ENCODE measurements at places on chromosomes 4 and X. TPM values are rescaled to one million over a fixed set of nuclear protein-coding genes. Genes with fewer than 3 reads are reported as not detected.

GRCh38 chr4:118968005-118968404 is 79.4 kb downstream of the SYNPO2 start:
- H3K4me1 ChIP-seq = no peaks in the 10 kb centered on the region
- DNase-seq = no peak
- no peak overlapping the region for H3K27ac ChIP-seq
- no peak overlapping the region for H3K4me3 ChIP-seq

DNA sequence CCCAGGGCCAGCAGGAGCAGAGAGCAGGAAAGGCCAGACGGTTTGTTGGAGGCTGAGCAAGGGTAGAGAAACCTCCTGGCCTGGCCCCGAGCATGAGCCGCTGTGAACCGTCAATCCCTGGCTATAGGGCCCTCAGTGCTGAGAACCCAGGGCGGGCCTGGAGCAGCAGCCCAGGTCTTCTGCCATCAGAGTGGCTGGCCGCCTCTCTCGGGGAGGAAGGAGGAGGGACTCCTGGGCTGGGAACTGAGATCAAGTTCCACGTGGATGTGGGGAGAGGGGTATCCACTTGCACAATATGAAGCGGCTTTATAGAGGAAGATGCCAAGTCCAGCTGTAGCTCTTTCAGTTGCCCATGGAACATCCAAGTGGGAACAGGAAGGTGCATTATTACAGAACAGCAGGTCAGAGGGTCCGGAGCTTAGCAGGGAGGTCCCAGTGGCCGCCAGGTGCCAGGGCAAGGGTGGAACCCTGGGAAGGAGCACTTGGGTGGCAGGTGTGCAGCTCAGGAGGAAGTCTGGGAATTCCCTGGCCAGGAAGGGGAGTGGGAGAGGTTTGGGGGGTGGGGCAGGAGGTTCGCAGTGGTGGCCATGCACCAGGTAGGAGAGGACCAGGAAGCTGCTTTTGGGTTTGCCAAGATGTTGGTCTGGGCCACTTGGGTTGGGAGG is 31.7 kb upstream of the CRMP1 start:
- H3K27me3 ChIP-seq = peaks cover 42% of the 10 kb centered on the region
- DNase-seq = no peak
- no peaks in the 10 kb centered on the region for H3K4me1 ChIP-seq
- H3K4me3 ChIP-seq = no peak overlapping the region

DNA sequence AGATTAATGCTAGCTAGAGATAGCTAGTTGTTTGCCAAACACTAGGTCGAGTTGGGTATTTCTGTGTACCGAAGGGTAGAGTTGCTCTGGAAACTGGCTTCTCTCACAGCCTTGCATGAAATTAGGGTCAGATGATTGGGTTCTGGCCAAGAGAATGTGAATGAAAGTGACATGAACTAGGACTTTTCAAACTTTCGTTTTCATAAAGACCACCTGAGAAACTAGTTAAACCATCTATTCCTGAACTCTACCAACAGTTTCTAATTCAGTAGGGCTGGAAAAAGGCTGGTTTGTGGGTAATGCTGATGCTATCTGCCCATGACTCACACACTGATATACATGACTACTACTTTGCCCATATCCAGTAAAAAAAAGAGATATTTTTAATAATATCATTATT is 157.6 kb downstream of the GASK1B start:
- no peaks in the 10 kb centered on the region for H3K27me3 ChIP-seq
- H3K36me3 ChIP-seq = no peaks in the 10 kb centered on the region

DNA sequence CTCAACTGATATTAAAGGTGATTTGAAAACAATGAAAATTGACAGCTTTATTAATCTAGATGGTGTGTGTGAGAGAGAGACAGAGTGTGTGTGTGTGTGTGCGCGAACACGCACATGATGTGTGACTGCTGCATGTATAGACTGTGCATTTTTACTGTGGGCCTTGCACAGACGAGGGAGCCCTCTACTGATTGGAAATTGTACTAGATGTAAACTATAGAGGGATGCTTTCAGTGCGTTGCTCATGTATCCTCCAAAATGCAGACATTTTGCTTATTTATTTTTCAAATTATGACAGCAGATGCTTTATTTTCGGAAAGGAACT is 168.4 kb upstream of the GK2 start:
- H3K4me1 ChIP-seq = no peaks in the 10 kb centered on the region
- no peaks in the 10 kb centered on the region for H3K36me3 ChIP-seq
- no peak for DNase-seq
- H3K27me3 ChIP-seq = peaks cover 25% of the 10 kb centered on the region
- H3K27ac ChIP-seq = no peak overlapping the region
- H3K4me3 ChIP-seq = no peak overlapping the region

- H3K36me3 ChIP-seq = no peaks in the 10 kb centered on the region
- H3K4me1 ChIP-seq = no peaks in the 10 kb centered on the region
- H3K4me3 ChIP-seq = no peak overlapping the region
- H3K27ac ChIP-seq = no peak overlapping the region
- no peaks in the 10 kb centered on the region for H3K27me3 ChIP-seq
These were observed 679.9 kb upstream of the MAGEB2 start for GRCh38 chrX:29535212-29536162.

Gene MAGEC3
- not detected for total RNA-seq

Gene CXCL8
- total RNA-seq = 1.8 TPM

Gene HELQ
- 14.6 TPM for total RNA-seq

Gene HSFX3
- 0.96 TPM for total RNA-seq

Gene ITM2A
- total RNA-seq = not detected

Gene IQCM
- 0.20 TPM for total RNA-seq

Gene AADAT
- total RNA-seq = 15.4 TPM
